ENCODE measurements at places on chromosomes 13 and 19. TPM values are rescaled to one million over a fixed set of nuclear protein-coding genes. Genes with fewer than 3 reads are reported as not detected.

CBLC gene
- polyA plus RNA-seq, result 0.18 TPM

LGALS14 gene
- 0.58 TPM for polyA plus RNA-seq

FUT1 gene
- 1.1 TPM for polyA plus RNA-seq

CDC34 gene
- 76.4 TPM for polyA plus RNA-seq

CYP2F1 gene
- not detected for polyA plus RNA-seq

N4BP2L1 gene
- 7.5 TPM for polyA plus RNA-seq

ZNF71 gene
- 8.8 TPM for polyA plus RNA-seq

ZNF90 gene
- 5.2 TPM for polyA plus RNA-seq

HCN2 gene
- 0.27 TPM for polyA plus RNA-seq

HPN gene
- polyA plus RNA-seq, result 1.2 TPM

PDCD5 gene
- polyA plus RNA-seq, result 126 TPM

CCNA1 gene
- polyA plus RNA-seq, result 1.1 TPM

TMEM238 gene
- polyA plus RNA-seq, result 0.35 TPM
